ENCODE measurements at places on chromosomes 4 and X.

GRCh38 chrX:77936299-77936698 is 25.8 kb downstream of the ATP7A start:
- DNase-seq: no peak

GRCh38 chrX:64843224-64843623 is 133.0 kb downstream of the ZC4H2 start:
- no peak for DNase-seq

DNA sequence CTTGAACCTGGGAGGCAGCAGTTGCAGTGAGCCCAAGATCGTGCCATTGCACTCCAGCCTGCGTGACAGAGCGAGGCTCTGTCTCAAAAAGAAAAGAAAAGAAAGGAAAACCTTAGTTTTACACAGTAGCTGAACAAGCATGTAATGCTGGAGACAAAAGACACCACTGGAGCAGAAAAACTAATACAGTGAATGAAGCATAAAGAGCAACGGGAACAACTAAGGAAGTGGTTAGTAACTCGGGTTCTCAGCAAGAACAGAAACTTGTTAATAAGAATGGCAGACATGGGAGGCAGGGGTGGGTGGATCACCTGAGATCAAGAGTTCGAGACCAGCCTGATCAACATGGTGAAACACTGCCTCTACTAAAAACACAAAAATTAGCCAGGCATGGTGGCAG is 263.7 kb downstream of the FSTL5 start:
- DNase-seq: no peak

- DNase-seq: no peak
Measured at GRCh38 chr4:2485956-2486355, 17.1 kb downstream of the RNF4 start.

GRCh38 chrX:124239324-124239723 is 93.1 kb upstream of the TEX13D start:
- DNase-seq: no peak

- no peak for DNase-seq
Measured at GRCh38 chr4:23388699-23389395, 501.0 kb downstream of the PPARGC1A start.

- no peak for DNase-seq
Measured at GRCh38 chrX:154304846-154305245, 9.3 kb downstream of the TKTL1 start.

DNA sequence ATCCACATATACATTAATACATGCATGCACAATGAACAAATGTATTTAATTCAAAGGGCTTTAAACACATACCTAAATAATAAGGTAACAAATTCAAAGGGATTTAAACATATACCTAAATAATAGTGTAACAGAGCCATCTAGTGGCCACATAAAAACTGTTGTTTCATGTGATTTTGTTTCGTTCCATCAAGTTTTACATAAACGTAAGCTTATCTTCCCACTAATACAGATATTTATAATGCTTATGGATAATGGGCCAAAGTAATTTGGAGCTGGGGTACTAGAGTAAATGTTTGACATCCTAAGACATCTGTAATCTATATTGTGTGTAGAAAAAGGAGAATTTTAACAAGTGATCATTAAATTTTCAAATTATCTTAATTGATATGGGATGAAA is 82.3 kb downstream of the PRSS12 start:
- DNase-seq: no peak

GRCh38 chr4:150078041-150078578 is at the start of gene DCLK2:
Gene DCLK2 (plus strand): TSS chr4:150078445. CDS start chr4:150079028, 583 bp downstream.
- no peak for DNase-seq

DNA sequence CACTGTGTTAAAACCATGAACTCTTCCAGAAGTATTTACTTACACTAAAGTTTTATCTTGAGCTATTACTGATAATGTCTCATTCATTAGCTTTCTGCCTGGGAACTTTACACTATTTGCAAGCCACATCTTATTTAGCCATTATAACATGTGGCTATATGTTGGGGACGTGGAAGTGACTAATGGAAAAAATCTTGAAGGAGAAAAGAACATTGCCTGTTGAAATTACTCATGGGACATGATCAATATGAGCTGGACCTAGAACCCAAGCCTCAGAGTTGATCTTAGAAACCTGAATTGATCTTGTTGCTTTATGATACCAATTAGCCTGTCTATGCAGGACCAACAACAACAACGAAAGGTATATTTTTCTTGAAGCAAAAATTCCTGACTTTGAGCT is 22.5 kb upstream of the ARHGAP6 start:
- DNase-seq: no peak

- no peak for DNase-seq
Measured at GRCh38 chr4:3434881-3435685, 6.7 kb upstream of the HGFAC start.

GRCh38 chr4:85681221-85681657 is 206.3 kb downstream of the ARHGAP24 start:
- no peak for DNase-seq

GRCh38 chr4:106266201-106266600 is 49.8 kb downstream of the TBCK start:
- DNase-seq: no peak

DNA sequence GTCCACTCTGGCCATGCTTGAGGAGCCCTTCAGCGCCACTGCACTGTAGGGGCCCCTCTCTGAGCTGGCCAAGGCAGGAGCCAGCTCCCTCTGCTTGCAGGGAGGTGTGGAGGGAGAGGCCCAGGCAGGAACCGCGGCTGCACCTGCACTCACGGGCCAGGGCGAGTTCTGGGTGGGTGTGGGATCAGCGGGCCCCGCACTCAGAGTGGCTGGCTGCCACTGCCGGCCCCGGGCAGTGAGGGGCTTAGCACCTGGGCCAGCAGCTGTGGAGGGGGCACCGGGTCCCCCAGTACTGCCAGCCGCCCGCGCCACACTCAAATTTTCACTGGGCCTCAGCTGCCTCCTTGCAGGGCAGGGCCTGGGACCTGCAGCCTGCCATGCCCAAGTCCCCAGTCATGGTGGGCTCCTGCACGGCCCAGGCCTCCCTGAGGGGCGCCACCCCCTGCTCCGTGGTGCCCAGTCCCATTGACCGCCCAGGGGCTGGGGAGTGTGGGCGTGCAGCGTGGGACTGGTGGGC is 347.2 kb upstream of the SPOCK3 start:
- DNase-seq: no peak

DNA sequence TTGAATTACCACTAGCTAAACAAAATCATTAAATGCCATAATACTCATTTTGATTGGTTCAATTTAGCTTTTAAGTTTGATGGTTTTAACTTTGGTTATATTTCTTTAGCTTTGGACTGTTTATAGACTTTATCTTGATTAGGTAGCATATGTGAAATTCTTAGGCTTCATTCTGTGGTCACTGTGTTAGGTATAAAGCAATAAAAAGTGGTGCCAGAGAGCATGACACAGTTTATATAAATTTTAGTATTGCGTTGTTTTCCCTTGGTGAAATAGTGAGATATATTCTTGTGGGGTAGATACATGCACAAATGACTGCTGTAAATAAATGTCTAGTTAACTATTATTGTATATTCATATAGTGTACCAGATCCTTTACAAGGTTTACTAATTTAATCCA is 474.2 kb upstream of the GRID2 start:
- no peak for DNase-seq

DNA sequence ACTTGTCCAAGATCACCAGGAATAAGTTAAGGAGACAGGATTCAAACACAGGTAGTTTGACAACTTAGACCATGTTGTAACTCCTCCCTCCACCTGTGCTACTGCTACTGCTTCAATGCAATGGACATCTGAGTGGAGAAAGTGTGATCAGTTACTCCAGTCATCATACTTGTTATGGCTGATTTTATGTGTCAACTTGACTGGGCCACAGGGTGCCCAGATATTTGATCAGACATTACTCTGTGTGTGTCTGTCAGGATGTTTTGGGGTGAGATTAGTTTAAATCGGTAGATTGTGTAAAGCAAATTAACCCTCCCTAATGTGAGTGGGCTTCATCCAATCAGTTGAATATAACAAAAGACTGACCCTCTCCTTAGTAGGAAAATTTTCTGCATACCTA is 34.8 kb upstream of the PDLIM5 start:
- DNase-seq: no peak

DNA sequence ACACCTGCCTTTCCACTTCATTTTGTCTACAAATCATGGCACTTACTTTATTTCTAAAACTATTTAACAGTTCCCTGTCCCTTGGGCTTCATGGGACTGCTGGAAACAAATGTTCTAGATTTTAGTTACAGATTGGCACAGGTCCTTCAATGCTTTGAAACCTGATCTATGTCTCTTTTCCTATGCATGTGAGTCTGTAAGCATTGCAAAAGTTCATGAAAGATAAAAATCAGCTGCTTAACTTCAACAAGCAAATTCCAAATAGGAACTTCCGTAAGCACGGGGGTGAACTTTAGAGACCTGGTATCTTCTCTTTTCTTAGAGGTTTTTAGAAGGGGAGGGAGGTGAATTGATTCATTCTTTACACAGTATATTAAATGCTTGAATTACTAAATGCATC is 9.5 kb downstream of the LGI2 start:
- DNase-seq: no peak

GRCh38 chr4:165563851-165564250 is 185.0 kb downstream of the CPE start:
- no peak for DNase-seq

DNA sequence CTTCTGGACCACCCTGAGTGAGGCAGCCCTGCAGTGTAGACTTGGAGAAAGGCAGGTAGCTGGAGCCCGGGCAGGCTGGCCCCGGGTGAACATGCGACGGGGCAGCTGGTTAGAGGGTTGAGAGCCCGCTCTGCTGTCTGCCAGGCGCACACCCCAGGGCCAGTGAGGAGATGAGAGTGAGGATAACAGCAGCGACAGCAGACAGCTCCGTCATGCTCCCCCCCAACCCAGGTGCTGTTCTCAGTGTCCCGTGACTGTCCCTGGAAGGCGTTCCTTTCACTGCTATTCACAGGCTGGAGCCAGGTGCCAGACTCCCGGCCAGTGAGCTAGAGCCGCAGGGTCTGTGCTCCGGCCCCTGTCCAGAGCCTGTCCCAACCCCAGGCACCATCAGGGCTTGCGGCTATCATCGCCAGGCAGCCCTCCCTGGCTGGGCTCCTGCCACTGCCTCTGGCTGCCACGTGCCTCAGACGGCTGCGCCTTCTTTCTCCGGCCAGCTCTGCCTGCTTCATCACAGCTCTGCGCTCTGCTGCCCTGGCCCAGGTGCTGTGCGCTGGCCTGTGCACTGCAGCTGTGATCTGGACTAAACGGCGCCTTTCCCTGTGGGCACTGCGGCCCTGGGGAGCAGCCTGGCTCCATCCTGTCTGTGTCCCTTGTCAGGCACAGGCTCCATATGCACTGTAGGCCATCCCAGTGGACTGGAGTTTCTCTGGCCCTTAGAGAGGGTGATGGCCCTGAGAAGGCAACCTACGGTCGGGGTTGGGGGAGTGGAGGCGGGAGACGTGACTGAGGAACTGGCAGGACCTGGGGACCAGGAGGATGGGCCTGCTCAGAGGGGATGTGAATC is 19.8 kb downstream of the NSG1 start:
- no peak for DNase-seq

GRCh38 chr4:147418226-147418625 is 62.7 kb upstream of the EDNRA start:
- DNase-seq: no peak

DNA sequence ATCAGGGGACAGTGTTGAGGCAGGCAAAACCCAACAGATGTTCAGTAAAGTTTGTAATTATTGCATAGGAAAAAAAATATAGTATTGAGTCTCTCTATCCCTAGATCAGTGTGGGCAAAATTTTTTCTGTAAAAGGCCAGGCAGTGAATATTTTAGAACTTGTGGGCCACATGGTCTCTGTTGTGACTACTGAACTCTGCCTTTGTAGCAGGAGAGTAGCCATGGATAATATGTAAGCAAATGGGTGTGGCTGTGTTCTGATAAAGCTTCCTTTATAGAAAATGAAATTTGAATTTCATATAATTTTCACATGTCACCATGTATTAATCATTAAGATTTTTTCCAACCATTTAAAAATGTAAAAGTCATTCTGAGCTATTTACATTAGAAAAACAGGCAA is 193.1 kb downstream of the MID1 start:
- no peak for DNase-seq

GRCh38 chrX:128619490-128619889 is 567.3 kb upstream of the ACTRT1 start:
- no peak for DNase-seq

DNA sequence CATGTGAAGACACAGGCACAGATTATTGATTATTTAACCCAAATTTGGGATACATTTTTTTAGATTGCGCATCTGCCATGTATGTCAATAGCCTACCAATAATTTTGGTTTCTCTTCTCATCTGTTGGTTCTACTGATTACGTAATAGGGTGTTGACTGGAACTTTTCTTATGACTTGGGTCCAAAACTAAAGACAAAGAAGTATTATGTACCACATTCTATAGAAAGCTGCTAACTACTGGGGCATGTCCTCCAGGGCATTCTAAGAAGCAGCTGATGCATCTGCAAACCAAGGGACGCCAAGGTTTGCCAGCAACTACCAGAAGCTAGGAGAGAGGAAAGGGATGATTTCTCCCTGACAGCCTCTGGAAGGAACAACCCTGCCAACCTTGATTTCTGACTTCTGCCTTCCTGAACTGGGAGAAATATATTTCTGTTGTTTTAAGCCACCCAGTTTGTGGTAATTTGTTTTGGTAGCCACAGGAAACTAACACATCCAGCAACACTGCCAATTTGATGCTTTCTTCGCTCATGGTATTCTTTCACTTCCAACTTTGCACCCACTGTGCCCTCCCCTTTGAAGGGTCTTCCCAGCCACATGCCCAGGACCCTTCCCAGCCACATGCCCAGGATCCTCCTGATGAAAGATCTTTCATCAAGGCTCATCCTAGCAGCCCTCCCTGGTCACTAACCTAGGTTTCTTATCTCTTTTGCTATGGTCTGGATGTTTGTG is 15.9 kb upstream of the TLR1 start:
- no peak for DNase-seq

DNA sequence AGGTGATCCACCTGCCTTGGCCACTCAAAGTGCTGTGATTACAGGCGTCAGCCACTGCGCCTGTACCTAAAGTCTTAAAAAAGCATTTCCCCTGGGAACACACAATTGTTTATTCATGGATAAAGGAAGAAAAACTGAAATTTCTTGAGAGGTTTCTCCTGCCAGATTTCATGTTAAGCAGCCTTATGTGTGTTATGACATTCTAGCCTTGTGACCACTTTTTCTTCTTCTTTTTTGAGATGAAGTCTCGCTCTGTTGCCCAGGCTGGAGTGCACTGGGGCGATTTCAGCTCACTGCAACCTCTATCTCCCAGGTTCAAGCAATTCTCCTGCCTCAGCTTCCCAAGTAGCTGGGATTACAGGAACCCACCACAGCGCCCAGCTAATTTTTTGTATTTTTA is 57.8 kb upstream of the PLAC8 start:
- DNase-seq: no peak

GRCh38 chrX:35699642-35700041 is 98.5 kb upstream of the MAGEB16 start:
- no peak for DNase-seq

DNA sequence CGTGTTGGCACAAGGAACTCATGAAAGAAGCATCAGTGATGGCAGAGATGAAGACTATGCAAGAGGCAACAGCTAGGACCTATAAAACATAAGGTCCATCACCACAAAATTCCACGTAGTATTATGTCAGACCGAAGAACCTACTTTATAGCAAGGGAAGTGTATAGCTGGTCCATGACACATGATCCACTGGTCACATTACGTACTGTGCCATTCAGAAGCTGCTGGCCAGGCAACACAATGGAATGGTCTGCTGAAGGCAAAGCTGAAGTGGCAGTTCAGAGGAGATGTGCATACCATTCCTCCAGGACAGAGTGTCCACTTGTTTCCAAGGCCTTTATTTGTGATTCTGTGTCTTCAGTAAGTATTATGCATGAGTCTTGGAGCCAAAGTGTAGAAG is 215.5 kb upstream of the UGT8 start:
- DNase-seq: no peak
